ENCODE measurements at places on chromosomes 2 and 18.

DNA sequence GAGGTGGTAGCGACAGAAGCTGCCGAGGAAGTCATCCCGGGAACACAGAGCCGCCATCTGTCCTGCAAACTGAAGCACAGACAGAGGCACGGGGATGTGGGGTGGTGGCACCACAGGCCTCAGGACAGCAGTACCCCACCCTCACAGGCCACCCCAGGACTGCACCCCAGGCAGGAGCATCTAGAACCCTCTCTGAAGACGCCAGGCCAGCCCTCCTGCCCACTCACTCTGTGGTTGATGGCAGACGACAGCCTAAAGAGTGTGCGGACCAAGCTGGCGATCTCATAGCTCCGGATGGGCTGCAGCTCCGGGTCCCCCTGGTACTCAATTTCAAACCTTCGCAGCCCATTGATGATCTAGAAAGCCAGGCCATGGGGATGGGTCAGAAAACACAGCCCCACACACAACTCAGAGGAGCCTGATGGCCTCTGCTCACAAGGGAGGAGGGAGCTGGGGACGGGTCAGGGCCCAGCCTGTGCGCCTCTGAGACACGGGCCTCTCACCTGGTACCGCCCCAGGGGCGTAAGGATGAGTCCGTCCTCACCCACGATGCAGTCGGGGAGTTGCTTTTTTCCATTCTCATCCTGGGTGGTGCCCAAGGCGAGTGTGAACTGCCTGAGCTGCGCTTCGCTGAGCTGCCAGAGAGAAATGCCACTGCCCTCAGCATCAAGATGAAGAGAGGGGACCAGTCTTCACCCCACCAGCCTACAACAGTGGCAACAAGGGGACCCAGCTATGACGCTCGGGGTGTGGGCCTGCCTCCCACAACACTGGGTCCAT lies 8.1 kb upstream of the CCDC74B start:
- no peak for DNase-seq

- DNase-seq: no peak
Observed at GRCh38 chr2:187316040-187316439, 132.0 kb downstream of the CALCRL start.

GRCh38 chr18:46273861-46274260 lies 169.7 kb downstream of the HAUS1 start:
- no peak for DNase-seq

GRCh38 chr2:122478771-122479170 lies 723.3 kb downstream of the TSN start:
- DNase-seq: no peak

GRCh38 chr2:188217264-188217663 lies 74.4 kb upstream of the GULP1 start:
- DNase-seq: no peak

DNA sequence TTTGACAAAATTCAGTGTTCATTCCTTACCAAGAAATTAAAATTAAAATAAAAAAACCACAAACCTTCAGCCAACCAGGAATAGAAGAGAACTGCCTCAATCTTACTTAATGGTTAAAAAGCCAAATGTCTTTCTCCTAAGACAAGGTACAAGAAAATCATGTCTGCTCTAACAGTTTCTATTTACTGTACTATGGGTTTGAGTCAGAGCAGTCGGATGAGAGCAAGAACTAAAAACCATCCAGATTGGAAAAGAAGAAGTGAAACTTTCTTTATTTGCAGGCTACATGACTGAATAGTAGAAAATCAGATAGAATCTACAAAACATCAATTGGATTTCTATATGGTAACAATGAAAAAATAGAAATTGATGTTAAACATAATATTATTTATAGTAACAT lies 555.5 kb upstream of the TNP1 start:
- no peak for DNase-seq

GRCh38 chr2:55733335-55733734 lies 39.7 kb upstream of the PNPT1 start:
- no peak for DNase-seq

DNA sequence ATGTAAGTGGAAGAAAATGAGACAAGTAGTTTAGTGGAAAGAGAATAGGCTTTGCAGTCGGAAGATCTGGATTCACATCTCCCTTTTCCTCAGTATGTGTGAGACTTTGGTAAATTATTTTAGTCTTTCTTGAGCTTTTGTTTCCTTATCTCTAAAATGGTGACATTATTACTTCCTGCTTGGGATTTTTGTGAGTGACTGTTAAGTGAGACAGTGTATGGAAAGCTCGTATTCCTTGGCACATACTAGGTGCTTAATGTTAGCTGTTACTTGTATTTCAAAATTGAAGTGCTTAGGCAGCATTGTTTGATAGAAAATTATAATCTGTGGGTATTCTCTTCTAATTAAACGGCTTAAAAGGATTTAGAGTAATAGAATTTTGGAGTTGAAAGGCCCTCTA lies 2.0 kb downstream of the ZNF638 start:
- no peak for DNase-seq

GRCh38 chr2:43894743-43895142 lies 56.0 kb downstream of the ABCG8 start:
- no peak for DNase-seq

- DNase-seq: peak; percentile 86
Observed at GRCh38 chr18:22683196-22683676, 249.9 kb upstream of the RBBP8 start.

- DNase-seq: no peak
Observed at GRCh38 chr2:6993936-6994335, 76.7 kb downstream of the RNF144A start.
